ENCODE measurements at places on chromosomes 16 and 17. TPM values are rescaled to one million over a fixed set of nuclear protein-coding genes. Genes with fewer than 3 reads are reported as not detected.

DNA sequence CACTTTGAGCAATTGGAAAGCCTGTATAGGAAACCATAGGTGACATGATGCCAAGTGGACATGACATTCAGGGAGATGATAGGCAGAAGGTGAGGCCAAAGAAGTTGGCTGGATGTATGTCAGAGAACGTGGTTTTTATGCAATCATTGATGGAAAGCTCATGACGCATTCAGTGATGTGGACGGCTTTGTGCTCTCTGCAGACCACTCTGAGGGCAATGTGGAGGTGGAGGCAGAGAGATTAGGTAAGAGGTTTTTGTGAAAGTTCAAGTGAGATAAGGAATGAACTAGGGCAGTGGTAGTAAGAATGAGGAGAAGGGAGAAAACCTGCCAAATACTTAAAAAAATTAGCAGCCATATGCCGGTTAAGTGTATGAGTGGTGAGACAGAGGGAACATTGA lies 99.0 kb downstream of the PRKCA start:
- DNase-seq, result no peak

GRCh38 chr17:64135000-64135399 lies 5.1 kb upstream of the ERN1 start:
- no peak for DNase-seq

The NTN1 gene
- 1.2 TPM for total RNA-seq

The TMEM238L gene
- not detected for total RNA-seq
